ENCODE measurements at places on chromosomes 2 and 18. TPM values are rescaled to one million over a fixed set of nuclear protein-coding genes. Genes with fewer than 3 reads are reported as not detected.

Gene PSMD1
- 116 TPM for total RNA-seq

Gene MYCN
- 0.30 TPM for total RNA-seq

Gene GREB1
- 1.7 TPM for total RNA-seq

Gene MERTK
- total RNA-seq: 1.7 TPM

Gene GALNT14
- 29.0 TPM for total RNA-seq

Gene REG3G
- not detected for total RNA-seq

Gene TFPI
- total RNA-seq: 89.6 TPM

Gene USP14
- total RNA-seq: 40.1 TPM

Gene RUFY4
- total RNA-seq: not detected

Gene CDCA7
- total RNA-seq: 18.4 TPM

Gene VIT
- 36.8 TPM for total RNA-seq

Gene VPS4B
- 72.1 TPM for total RNA-seq

Gene GPC1
- 59.3 TPM for total RNA-seq

Gene KLHL29
- total RNA-seq: 11.8 TPM

Gene GTF3C2
- total RNA-seq: 47.7 TPM

Gene SCN3A
- 0.57 TPM for total RNA-seq

Gene FTCDNL1
- 1.3 TPM for total RNA-seq

Gene MDH1B
- 0.38 TPM for total RNA-seq

Gene ANKRD23
- 1.4 TPM for total RNA-seq

Gene IHH
- not detected for total RNA-seq

Gene HOXD13
- not detected for total RNA-seq

Gene SLC8A1
- total RNA-seq: 2.2 TPM

Gene CCL20
- 57.2 TPM for total RNA-seq

Gene MARCHF7
- total RNA-seq: 101 TPM

Gene UGT1A3
- total RNA-seq: 2.8 TPM

Gene XDH
- 2.3 TPM for total RNA-seq

Gene KCNF1
- total RNA-seq: not detected

Gene CHRND
- total RNA-seq: not detected

Gene ZBTB7C
- total RNA-seq: 53.0 TPM

Gene SLC19A3
- total RNA-seq: 1.1 TPM

Gene LYG2
- not detected for total RNA-seq

Gene PTPRN
- not detected for total RNA-seq

Gene SP9
- total RNA-seq: not detected

Gene GPR45
- total RNA-seq: not detected

Gene CHRNG
- not detected for total RNA-seq

Gene CEP76
- 13.6 TPM for total RNA-seq

Gene MRO
- total RNA-seq: 0.13 TPM

Measured in esophagus squamous epithelium (tissue), 5 donors.